GOT3 (cell line): ENCODE measurements at places on chromosomes 6 and 20.

GRCh38 chr6:95175927-95176675, 401.2 kb upstream of the MANEA start:
- DNase-seq: no peak

DNA sequence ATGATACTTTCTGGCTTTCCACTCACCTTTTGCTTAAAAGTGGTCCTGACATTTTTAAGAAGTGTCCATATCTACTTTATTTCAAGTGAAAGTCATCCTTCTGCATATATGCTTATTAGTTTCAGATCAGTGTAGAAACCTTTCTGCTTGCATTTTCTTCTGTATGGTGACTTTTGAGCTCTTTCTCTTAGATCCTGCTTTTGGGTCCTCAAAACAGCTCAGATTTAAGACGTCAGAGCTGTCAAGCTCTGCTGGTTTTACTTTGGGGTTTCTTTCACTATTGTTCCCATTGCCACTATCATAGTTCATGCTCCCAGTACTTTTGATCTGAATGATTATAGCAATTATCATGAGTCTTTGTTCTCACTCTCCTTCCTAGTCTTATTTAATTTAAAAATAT, 41.7 kb downstream of the BCKDHB start:
- DNase-seq: no peak

GRCh38 chr6:44522871-44523270, 135.4 kb downstream of the CDC5L start:
- no peak for DNase-seq

GRCh38 chr20:33181482-33182093, 13.6 kb downstream of the BPIFA2 start:
- DNase-seq: no peak

GRCh38 chr6:124694139-124694705, 268.0 kb upstream of the RNF217 start:
- DNase-seq: no peak

- no peak for DNase-seq
These were observed 74.5 kb upstream of the ZNF184 start for GRCh38 chr6:27547157-27548075.

DNA sequence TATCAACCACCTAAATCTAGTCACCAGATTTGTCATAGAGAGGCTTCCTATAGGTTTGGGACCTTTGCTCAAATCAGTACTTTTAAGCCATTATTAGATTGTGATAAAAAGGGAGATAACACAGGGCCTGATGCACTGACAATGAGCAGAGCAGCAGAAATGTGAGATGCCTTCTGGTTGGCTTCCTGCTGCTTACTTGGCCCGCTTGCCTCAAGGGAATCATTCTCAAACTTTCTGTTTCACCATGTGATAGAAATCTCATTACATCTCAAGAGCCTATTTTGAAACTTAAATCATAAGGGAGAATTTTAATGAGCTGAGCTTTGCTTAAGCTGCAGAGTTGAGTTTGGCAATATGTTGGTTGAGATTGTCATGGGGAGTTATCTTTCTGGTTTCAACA, 606.0 kb downstream of the DHX35 start:
- no peak for DNase-seq

DNA sequence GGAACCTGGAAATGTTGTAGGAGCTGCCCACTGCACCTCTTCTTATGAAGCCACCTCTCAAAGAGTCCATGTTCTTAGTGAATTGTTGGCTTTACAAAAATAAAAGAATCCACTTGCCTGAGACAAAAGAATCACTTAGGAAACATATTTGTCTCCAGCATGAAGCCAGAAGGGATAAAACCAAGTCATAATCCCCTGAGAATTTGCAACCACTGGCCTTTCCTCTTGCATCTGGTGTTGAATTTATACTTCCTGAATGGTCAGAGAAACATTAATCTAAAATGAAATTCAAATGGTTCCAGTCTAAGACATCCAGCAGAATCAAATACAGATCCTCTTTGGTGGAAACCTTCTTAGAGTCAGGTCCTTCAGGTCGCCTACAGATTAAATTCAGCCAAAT, 192.5 kb upstream of the ECI2 start:
- DNase-seq: no peak
